ENCODE measurements at places on chromosomes 5 and 9.

DNA sequence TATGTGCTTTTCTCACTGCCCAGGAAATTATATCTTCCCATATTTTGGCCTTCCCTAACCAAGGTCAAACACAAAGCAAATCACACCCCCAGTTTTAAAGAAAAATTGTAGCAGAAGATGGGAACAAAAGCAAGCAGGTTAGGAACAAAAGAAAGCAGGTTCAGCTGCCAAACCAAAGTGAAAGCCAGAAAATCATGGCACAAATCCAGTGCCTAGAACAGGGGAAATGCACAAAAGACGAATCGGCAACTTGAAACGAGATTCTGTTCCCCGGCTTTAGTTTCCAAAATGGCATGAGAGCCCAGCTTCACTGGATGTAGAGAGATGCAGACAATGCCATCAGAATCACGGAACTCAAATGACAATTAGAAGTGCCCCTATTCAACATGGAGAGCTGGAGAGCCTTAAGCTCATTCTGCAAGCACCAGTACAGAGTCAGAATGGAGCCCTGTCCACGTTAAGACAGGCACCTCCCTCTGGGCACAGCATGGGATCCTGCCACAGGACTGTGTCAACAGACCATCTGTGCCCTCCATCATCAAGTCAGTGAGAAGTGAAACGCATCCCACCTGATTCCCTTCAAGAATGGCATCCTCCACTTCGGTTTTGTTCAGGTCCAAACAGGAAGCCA lies 13.8 kb downstream of the DNAH5 start:
- DNase-seq = no peak

- no peak for DNase-seq
Observed at GRCh38 chr5:101045689-101046088, 142.6 kb upstream of the ST8SIA4 start.

DNA sequence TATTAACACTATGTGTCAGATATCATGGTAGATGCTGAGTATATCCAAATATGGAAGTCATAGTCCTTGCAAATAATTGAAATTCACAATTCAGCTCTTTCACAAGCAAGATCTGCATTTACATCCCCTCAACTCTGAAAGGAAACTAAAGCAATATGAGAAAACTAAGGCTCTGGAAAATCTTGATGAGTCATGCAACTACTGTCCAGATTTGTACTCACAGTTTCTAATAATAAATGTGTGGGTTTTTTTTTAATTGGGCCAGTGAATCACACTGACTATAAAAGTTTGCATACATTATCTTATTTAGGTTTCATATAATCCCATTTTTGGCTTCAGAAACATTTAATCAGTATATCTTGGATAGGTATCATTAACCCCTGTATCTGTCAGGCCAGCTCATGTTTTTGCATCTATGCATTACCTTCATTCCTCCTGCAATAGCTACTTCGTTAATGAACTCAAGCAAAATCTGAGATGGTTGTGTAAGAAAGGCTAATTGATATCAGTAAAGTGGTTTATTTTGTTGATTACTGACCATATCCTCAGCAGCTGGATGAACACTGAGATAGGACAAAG lies 58.7 kb upstream of the PRR16 start:
- DNase-seq = peak; percentile 55

- no peak for DNase-seq
Observed at GRCh38 chr5:11509793-11510192, 394.5 kb downstream of the CTNND2 start.

GRCh38 chr5:62093976-62094375 lies 212.0 kb upstream of the KIF2A start:
- DNase-seq = peak; percentile 53

DNA sequence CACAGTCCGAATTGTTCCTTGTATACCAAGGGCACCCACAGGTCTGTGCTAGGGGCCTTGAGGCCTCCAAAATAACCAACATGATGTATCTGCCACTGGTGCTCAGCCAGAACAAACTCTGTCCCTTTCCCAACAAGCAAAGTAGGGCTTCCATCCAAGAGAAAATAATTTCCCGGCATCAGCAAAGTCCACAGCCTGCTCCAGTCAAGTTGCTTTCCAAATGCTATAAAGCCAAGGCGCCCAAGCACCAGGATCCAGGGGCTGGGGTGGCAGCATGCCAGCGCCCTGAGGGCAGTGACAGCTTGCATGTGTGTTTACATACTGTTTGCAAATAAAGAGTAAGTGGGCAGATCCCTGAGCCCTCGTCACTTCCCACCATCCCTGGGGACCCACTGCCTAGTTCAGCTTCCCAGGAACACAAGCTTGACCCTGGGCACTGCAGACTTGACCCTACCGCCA lies 155.9 kb downstream of the ERCC6L2 start:
- no peak for DNase-seq

GRCh38 chr5:101159006-101159405 lies 255.9 kb upstream of the ST8SIA4 start:
- no peak for DNase-seq

GRCh38 chr5:146069780-146070099 lies 35.6 kb downstream of the PLAC8L1 start:
- DNase-seq = no peak

- DNase-seq = no peak
Observed at GRCh38 chr9:107237873-107238272, 45.2 kb upstream of the RAD23B start.

DNA sequence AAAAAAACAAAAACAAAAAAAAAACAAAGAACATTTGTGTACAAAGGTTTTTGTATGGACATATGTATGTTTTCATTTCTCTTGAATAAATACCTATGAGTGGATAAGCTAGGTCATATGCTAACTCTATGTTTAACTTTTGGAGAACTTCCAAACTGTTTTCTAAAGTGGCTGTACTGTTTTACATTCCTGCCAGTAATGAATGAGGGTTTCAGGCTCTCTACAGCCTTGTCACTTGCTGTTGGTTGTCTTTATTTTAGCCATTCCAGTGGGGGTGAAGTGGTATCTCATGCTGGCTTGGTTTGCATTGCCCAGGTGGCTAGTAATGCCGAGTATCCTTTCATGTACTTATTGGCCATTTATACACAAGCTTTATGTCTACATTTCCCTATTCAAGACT lies 9.1 kb upstream of the TRIO start:
- DNase-seq = no peak

- DNase-seq = no peak
Observed at GRCh38 chr9:3957306-3957705, 342.6 kb downstream of the GLIS3 start.

- no peak for DNase-seq
Observed at GRCh38 chr9:90306158-90306557, 336.5 kb downstream of the DIRAS2 start.

DNA sequence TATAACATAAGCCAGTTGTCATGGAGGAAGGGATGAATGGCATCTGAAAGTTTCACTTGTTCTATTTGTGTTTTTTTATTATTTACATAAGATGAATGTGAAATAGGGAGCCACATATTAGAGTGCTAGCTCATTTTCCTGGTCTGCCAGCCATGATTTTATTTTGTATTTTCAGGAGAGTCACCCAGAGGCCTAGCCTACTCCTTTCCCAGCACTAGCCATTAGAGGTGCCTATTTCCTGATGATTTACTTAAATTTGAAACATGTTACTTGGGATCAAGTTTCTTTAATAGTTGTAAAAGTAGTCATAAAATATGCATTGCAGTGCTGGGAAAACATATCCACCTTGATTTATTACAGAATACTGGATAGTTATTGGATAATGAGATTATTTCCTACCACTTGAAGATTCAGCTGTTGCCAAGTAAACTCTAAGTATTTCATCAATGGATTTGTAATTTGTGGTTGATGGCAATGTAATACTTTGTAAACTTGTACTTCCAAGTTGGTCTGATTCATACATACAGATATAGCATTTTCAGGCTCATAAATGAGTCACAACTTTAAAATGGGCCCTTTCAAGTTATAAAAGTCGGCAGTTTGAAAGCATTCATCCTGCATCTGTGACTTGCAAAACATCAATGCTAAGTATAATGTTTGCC lies 50.8 kb downstream of the KCNN2 start:
- peak; percentile 55 for DNase-seq
